ENCODE measurements at places on chromosomes 6 and 20. TPM values are rescaled to one million over a fixed set of nuclear protein-coding genes. Genes with fewer than 3 reads are reported as not detected.

OCSTAMP gene
- total RNA-seq = not detected

CGA gene
- total RNA-seq = not detected

TLDC2 gene
- total RNA-seq = 1.2 TPM

PPP1R11 gene
- total RNA-seq = 29.3 TPM

MICA gene
- 2.3 TPM for total RNA-seq

PRND gene
- 3.9 TPM for total RNA-seq

VWA7 gene
- 0.69 TPM for total RNA-seq

TNXB gene
- total RNA-seq = 6.0 TPM

FUT9 gene
- 102 TPM for total RNA-seq

ADGRF4 gene
- not detected for total RNA-seq

PRELID3B gene
- 78.4 TPM for total RNA-seq

ARMC12 gene
- total RNA-seq = not detected

LRRC73 gene
- 5.3 TPM for total RNA-seq

CLPSL2 gene
- total RNA-seq = not detected

GABRR2 gene
- total RNA-seq = not detected

GSTA5 gene
- total RNA-seq = not detected

GSTA3 gene
- 0.69 TPM for total RNA-seq

CST3 gene
- 422 TPM for total RNA-seq

OLIG3 gene
- 0.23 TPM for total RNA-seq

CSTF1 gene
- total RNA-seq = 27.2 TPM

Measured in diencephalon (tissue), 1 donor.